Neural crest cell (in vitro differentiated cells): ENCODE measurements at places on chromosomes 1 and 21. TPM values are rescaled to one million over a fixed set of nuclear protein-coding genes. Genes with fewer than 3 reads are reported as not detected.

The RNU1-2 gene
- 2,478 and 3,042 TPM in 2 replicates for total RNA-seq

- H3K36me3 ChIP-seq = no peaks in the 10 kb centered on the region
- no peak overlapping the region for H3K27ac ChIP-seq
- no peak overlapping the region for H3K4me3 ChIP-seq
- no peaks in the 10 kb centered on the region for H3K27me3 ChIP-seq
Observed at GRCh38 chr1:172764378-172764777, 105.5 kb downstream of the FASLG start.

- H3K36me3 ChIP-seq = no peaks in the 10 kb centered on the region
- no peak for DNase-seq
- H3K4me3 ChIP-seq = no peak overlapping the region
- peaks cover 5% of the 10 kb centered on the region for H3K4me1 ChIP-seq
Observed at GRCh38 chr1:206573319-206573718, 38.9 kb downstream of the EIF2D start.

DNA sequence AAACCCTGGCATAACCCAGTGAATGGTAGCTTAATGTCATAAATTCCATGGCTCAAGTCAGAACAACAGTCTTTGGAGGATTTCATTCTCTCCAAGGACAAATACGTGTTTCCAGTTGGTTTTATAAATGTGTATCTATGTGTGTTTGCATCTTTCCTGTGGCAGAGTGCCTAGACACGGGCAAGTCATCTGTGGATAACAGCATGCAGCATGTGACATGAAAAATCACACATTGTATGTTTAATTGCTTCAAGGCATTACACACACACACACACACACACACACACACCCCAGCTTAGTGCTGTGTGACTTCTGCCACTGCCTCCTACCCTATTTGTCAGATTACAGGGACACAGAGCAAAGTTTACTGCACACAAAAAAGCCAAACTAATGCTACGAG, 68.2 kb upstream of the SSX2IP start:
- H3K27me3 ChIP-seq = peaks cover 3% of the 10 kb centered on the region
- DNase-seq = no peak
- H3K4me1 ChIP-seq = peaks cover 12% of the 10 kb centered on the region
- H3K4me3 ChIP-seq = no peak overlapping the region
- no peaks in the 10 kb centered on the region for H3K36me3 ChIP-seq

GRCh38 chr1:178308438-178308837, 188.3 kb downstream of the CLEC20A start:
- H3K4me3 ChIP-seq = no peak overlapping the region
- H3K36me3 ChIP-seq = no peaks in the 10 kb centered on the region
- no peak overlapping the region for H3K27ac ChIP-seq
- no peaks in the 10 kb centered on the region for H3K27me3 ChIP-seq

The TRIM67 gene
- 1.6 and 1.9 TPM in 2 replicates for total RNA-seq

DNA sequence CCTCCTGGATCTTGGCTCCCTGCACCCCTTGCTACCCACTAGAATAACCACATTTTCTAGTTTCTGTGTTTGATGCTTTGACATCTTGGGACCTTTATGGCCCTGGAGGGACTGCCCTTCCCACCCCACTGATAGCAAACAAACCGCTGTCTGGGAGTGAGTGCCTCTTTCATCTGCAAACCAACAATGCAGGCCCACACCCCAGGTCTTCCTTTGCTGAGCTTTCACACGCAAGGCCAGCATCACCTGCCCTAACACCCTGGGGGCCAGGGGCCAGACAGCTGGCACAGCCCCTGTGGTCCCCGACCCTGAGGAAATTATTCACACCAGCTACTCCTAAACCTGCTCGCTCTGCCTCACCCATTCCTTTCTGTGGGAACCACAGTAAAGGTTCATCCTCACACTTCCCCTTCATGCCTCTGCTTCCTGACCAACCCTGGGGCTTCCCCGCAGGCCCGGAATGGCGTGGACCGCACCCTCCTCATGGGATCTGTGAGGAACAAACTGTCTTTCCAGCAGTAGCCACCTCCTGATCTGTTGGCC, 15.4 kb downstream of the SLC2A7 start:
- no peak overlapping the region for H3K4me3 ChIP-seq
- peaks cover 4% of the 10 kb centered on the region for H3K4me1 ChIP-seq
- DNase-seq = no peak
- no peaks in the 10 kb centered on the region for H3K36me3 ChIP-seq
- no peaks in the 10 kb centered on the region for H3K27me3 ChIP-seq
- H3K27ac ChIP-seq = peak overlapping the region; percentile 72

The AADACL3 gene
- total RNA-seq = not detected in 2 replicates
